Stimulated activated naive CD4-positive, alpha-beta T cell treated with Interleukin-2 at 50 U/mL for 16 hours (primary cell): ENCODE measurements at places on chromosomes 7 and 10.

- no peak for DNase-seq
These were observed 8.0 kb downstream of the VENTX start for GRCh38 chr10:133245439-133246235.

- DNase-seq, result no peak
These were observed 14.2 kb upstream of the FOXK1 start for GRCh38 chr7:4667776-4668509.

DNA sequence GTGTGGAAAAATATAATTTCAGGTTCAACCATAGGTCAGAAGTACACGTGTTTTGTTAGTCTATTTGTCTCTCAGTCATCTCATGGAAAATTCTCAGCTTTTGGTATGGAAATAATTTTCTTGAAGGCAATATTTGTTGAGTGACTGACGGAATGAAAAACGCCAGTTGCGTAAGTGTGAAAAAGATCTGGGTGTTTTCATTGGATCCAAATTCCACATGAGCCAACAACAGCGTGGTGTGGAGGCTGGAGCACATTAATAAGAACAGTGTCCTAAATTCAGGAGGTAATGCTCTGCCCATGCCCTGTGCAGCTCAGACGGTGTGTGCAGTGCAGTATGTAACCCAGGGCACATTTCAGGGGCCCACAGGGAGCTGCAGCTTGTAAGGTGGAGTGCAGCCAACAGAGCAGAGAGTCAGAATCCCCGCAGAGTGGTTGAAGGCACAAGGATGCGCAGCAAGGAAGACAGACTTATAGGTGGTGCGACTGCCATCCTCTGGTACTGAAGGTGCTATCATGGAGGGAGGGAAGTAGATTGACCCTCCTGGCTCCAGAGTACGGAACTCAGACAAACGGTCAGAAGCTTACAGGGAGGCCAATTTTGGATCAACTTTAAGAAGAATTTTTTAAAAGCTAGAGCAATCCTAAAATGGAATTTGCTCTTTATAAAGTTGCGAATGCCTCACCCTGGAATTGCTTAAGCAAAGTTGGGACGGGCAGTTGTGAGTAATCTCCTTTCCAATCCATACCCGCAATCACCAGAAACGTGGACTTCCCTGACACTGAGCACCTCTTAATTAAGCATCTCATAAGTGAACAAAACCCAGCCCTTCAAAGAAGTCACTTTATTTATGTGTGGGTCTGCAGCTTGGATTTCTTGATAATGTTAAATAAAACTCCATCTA lies 38.0 kb downstream of the EGFR start:
- no peak for DNase-seq

DNA sequence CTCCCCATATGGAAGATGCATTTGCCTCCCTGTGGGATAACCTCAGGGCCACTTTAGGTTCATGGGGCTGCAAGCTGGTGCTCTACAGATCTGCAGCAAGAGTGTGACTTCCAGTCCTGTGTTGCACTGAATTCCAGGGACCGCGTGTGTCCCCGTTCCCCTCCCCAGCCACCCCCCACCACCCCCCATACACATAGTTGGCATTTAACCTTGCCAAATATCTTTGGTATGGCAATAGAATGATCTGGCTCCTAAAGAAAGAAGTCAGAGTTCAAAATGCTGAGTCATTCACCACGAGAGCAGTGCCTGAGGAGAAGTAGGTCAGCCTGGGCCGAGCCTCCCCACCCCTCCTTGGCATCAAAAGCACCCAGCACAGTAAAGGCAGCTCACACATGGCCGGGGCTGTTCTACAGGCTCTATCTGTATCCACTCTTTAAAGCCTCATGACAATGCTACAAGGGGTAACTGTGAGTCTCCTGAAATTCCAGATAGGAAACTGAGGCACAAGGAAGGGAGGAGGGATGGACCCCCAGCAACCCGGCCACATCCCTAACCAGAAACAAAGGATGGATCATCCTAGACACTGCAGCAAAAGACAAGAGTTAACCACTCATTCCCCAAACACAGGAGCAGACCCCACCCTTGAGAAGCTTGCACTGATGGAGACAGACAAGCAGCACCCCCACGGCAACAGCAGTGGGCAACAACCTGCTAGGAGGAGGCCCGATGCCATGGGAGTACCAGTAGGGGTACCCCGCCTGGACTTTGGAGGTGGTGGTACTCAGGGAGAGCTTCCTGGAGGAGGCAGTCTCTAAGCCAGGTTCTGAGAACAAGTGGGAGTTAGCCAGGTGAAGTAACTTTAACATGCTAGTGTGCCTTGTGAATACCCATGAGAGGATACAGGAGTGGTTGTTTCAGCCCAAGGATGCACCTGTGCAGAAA lies 70.3 kb upstream of the NANOS1 start:
- DNase-seq, result no peak

DNA sequence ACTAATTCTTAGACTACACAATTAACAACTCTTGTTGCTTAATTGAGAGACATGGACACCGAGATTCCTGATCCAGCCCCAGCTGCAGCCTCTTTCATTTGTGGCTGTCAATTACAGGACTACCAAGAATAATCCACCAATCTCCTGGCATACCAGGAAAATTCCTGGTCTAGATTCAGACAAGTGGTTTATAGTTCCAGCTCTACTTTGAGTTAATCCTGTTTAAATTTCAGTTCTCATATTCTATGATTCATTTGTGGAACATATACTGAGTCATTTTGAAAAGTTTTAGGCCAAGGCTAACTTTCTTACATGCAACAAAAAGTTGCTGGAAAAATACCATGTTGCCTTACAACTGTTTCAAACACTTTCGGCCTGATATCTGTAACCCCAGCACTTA lies 253.5 kb downstream of the MAGI2 start:
- DNase-seq, result no peak

- DNase-seq, result no peak
These were observed at the start of gene SEMA3C for GRCh38 chr7:80918909-80919721. Gene SEMA3C, minus strand, starts transcription at chr7:80919051. Its CDS starts 2,270 bp downstream, at chr7:80916781.

DNA sequence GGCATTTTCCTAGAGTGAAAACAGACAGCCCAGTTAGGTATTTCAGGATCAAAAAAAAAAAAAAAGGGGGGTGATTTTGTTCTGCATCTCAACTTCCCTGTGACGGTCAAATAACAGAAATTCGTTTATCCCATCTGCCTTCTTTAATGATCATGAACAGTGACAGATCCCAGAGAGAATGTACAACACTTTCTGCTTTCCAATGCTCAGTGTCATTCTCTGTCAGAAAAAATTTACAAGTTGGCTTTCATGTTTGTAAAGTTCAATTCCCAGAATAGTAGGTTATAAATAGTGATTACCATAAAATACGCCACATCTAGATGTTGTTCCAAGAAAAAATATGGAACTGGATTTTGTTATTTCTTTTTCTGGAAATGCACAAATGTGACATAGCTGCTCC lies 1013.2 kb upstream of the PHF14 start:
- no peak for DNase-seq

DNA sequence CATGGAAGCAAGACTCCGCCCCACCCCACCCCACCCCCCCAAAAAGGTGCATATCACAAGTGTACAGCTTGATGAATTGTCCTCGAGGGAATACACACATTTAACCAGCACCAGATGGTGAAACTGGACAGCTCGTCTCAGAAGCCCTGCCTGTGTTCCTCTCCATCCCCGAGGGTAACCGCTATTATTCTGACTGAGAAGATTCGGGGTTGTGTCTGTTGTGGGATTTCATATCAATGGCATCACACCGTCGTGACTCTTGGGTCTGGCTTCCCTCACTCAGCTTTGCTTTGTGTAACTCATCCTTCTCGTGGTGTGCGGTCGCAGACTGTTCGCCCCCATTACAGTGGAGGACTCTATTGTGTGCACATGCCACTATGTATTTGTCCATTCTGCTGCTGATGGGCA lies 18.9 kb downstream of the PODXL start:
- no peak for DNase-seq

- no peak for DNase-seq
These were observed 217.3 kb downstream of the SNX10 start for GRCh38 chr7:26508917-26509316.
